ENCODE measurements at places on chromosomes 5 and 9.

GRCh38 chr5:154899151-154899816, 38.7 kb downstream of the GEMIN5 start:
- no peak for DNase-seq

- no peak for DNase-seq
Observed at GRCh38 chr5:58983526-58984452, 400.9 kb downstream of the RAB3C start.

GRCh38 chr5:59579101-59579823, 314.3 kb downstream of the PDE4D start:
- DNase-seq, result no peak

DNA sequence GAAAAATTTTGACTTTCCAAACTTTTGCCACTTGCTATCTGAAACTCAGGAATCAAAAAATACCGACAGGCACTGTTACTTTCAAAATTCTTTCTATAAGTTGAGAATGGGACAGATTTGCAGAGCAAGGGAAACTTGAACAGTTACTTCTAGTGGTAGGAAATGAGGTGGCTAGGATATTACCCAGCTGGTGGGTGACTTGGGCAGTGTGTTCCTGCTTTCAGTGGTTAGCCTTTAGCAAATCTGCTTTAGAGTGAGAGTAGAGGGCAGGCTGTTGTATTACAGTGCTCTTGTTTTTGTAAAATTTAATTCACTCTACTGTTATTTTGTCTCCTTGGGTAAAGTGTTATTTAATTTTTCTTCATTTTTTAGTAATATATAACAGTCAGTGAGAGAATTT, 40.2 kb upstream of the ROPN1L start:
- DNase-seq, result no peak

- no peak for DNase-seq
Observed at GRCh38 chr9:127166651-127167524, 44.5 kb upstream of the ANGPTL2 start.

DNA sequence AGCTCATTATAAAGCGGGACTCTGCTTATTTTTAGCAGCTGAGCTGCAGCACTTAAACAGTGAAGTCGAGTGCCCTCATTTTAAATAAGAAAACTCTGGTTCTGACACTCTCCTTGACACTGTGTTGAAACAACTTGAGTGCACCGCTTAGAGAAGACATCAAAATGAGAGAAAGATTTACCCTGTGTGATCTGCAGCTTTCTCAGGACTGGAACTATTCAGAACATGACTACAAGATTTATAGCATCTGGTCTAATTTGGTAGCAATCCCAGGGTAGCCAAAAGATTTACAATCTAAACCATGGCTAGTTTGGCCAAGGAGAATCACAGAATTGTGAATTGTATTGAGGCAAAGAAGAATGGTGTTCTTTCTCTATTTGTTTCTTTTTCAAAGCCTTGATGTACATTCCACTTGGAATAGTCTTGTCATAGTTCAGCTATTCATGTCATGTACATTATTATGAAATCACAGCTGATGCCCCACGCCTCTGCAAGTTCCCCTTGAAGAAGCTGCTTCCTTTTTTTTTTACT, 38.7 kb downstream of the PLEKHG4B start:
- DNase-seq, result no peak

- no peak for DNase-seq
Observed at GRCh38 chr5:137088175-137088574, 411.0 kb downstream of the SPOCK1 start.

DNA sequence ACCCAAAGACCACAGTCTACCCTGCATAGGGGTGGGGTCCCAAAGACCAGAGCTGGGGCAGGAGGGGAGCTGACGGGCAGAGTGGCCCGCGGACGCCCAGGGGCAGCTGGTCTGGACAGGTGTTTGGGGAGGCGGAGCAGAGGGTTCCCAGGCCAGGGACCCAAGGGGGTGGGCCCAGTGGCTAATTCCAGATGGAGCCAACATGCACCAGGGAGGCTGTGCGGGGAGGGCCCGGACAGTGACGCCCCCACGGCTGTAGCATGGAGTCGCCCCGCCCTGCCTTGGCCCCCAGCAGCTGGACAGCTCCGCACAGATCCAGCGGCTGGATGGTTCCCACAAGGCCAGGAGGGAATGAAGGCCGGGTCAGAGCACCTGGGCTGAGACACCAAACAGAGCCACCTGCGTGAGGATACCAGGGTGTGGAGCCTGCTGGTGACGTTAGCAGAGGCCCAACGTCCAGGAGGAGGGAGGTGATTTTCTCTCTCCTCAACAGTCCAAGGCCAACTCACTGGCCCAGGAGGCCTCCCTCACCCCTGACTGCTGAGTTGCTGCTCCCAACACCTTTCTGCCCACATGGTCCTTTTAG, 55.3 kb upstream of the EGFL7 start:
- no peak for DNase-seq

- no peak for DNase-seq
Observed at GRCh38 chr5:4058899-4059298, 463.3 kb downstream of the IRX1 start.

DNA sequence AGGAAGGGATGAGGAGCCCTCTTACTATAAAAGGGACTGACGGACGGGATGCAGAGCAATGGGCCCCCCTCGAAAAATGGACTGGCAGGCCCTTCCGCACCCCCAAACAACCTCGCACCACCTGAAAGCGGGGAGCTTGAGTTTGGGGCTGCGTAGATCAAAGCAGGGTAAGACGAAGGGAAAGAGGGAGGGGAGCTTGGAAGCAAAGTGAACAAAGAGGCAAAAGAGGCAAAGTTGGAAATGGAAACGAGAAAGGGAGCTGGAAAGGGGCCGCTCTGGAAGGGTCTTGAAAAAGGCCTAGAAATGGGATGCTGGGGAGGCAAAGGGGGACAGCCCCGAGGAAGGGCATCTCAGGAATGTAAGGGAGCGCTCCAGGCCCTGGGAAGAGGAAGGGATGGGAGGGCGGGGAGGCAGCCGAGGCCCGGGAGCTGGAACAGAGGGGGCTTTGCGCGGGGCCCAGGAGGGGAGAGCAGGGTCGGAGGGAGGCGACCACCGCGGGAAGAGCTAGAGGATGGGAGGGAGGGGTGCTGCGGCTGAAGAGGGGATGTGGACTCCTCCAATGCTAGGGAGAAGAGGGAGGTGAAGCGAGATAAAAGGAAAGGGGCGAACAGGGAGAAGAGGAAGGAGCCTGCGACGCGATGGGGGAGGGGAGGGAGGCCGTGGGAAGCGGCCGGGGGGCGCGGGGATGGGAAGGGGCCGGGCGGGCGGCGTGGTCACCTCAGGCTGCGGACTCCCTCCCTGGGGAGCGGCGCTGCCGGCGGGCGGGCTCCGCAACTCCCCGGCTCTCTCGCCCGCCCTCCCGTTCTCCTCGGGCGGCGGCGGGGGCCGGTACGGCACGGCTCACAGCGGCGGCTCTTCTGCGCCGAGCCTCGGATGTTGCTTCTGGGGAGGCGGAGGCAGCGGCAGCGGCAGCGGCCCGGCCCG, 577 bp downstream of the RNF145 start:
- no peak for DNase-seq

DNA sequence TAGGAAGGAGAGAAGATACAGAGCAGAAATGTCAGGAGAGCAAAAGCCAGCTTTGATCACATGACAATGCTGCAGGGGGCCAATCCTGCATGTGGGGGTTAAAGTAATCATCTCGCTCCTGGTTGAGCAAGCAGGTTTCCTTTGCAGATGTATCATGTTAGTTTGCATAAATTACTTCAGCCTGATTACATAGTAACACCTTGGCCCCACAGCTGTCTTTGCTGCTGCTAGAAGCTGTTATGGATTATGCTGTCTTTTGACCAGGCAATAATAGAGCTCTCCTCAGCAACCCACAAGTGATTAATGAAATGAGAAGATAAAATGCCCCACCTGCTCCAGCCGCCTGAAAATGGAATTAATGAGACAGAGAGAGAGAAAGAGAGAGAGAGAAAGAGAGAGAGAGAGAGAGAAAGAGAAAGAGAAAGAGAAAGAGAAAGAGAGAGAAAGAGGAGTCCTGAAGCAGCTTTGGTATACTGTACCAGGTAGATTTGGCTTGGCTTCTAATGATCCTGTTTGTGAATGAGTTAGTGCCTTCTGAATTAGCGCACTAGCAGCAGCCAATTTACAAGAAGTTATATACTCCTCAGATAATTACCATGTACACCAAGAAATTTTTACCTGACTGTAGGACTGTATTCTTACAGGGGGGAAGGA, 174.3 kb upstream of the RORB start:
- DNase-seq, result no peak

Measured in effector memory CD4-positive, alpha-beta T cell (primary cell).